ENCODE measurements at places on chromosomes 12 and 14.
A peak's percentile ranks its signal among the peaks of the same experiment; 100 is the strongest.

- no peak for DNase-seq
These were observed 336.3 kb downstream of the BMP4 start for GRCh38 chr14:53620317-53620716.

DNA sequence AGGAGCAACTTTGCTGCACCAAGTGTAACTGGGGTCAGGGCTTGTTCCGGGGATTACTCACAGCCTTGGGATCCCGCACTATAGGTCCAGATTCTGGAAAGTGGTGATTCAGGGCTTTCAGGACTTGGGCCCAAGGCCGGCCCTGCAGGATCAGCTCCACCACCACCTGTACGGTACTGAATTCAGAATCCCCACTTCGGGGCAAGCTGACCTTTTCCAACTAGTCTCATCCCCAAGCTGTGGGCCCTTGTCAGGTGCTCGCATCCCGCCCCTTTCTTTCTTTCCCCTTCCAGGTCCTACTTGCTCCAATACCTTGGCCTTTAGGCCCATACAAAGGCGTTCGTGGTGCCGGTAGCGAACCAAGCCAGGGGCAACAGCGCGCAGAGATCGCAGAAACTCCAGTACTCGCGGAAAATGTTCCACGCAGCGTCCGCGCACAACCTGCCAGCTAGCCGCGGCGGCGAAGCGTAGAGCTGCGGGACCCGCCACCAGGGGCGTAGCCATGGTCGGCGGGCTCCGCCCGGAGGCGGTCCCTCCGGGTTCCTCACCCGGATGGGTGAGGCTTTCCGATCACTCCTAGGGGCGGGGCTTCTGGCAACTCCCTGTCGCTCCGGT is 487 bp downstream of the TINF2 start:
- DNase-seq, result peak; percentile 96

- no peak for DNase-seq
These were observed 42.3 kb downstream of the CPM start for GRCh38 chr12:68890701-68891113.

- DNase-seq, result no peak
These were observed 75.0 kb upstream of the CCDC60 start for GRCh38 chr12:119259484-119259883.

DNA sequence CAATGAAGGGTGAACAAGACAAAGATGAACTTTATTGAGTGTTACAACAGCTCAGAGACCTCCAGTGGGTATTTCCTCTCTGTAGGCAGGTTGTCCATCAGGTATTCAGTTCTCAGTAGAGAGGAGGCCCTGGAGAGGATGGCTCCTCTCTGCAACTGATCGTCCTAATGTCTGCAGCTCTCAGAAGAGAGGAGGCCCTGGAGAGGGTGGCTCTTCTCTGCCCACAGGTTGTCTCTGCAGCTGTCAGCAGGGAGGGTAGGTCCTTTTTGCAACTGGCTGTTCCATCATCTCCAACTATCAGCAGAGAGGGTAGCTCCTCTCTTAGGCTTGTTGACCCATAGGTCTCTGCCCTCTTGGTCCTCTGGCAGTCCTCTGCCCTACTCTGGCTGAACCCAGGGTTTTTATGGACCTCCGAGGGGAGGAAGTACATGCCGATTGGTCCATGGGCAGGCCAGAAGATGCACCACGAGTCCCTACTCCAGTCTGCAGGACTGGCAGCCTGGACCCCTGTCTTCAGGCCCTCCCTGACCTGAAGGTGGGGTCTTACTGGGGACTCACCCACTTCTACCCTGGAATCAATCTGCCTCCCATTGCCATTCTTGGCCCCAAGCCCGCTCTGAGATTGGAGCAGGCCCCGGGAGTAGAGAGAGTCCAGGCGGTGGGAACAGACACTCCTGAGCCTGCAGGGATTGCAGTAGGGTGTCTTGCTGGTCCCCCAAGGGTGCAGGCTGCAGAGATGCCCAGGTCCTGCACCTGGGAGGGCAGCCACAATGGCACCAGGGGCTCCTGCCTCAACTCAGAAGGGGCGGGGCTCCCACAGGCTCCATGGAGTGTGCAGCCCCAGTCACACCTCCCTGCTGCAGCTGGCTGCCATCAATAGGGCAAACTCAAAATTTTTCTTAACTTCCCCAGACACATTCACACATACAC is 2.3 kb downstream of the TMEM116 start:
- DNase-seq, result no peak

DNA sequence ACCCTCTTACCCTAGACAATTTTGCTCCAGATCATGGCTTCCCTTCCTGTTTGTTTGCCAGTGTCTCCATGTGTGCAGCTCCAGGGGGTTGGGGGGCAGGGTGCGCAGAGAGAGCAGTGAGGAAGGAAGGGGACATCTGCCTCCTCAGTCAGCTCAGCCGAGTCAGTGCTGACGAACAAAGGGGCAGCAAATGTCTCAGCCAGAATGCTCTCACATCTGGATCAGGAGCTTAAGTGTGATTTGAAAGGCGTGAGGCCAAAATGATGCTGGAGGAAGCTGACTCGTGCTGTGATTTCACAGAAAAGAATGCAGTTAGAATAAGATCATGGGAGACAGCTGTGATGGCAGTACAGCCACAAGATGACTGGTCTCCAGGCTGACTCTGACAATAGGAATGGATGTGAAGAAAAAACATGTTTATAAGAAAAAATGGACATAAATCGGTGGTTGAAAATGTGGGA is 27.1 kb upstream of the CDK17 start:
- DNase-seq, result no peak

- DNase-seq, result no peak
These were observed 308.1 kb downstream of the RPAP3 start for GRCh38 chr12:47397664-47398281.

GRCh38 chr14:98244162-98244948 is 1027.6 kb downstream of the BCL11B start:
- no peak for DNase-seq

DNA sequence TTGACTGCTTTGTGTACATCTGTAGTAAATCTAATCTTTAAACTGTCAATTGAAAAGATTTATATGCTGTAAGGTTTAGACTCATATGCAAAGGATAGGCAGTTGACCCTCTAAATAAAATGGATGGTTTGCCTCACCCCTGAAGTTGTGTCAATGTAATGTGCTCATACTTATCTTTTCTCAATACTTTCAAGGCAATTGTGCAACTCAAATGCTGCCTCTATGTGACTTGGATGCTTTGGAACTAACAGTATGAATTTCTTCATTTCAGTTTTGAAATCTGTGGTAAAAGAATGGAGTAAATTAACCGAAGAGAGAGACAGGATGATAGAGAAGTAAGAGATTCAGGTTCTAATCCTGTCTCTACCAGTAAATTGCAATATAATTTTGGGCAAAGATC is 9.7 kb downstream of the PDE6H start:
- DNase-seq, result no peak

- DNase-seq, result no peak
These were observed 238.3 kb downstream of the SLC41A2 start for GRCh38 chr12:104719700-104720338.

DNA sequence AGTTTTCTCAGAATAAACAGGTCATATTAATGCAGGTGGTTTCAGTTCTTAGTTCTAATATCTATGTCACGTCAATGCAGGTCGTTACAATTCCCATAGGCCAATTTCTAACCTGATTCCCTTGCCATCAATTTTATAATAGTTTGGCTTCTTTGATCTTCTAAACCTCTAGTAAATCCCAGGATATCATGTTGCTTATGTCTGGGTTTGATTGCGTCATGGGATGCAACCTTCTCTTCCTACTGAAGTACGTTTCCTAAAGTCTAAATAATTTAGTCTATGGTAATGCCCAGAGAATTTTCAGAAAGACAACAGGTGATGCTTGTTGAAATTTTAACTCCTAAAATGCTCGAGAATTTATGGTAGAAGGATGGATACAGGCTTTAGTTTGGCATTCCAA is 19.2 kb downstream of the TAS2R7 start:
- DNase-seq, result no peak

DNA sequence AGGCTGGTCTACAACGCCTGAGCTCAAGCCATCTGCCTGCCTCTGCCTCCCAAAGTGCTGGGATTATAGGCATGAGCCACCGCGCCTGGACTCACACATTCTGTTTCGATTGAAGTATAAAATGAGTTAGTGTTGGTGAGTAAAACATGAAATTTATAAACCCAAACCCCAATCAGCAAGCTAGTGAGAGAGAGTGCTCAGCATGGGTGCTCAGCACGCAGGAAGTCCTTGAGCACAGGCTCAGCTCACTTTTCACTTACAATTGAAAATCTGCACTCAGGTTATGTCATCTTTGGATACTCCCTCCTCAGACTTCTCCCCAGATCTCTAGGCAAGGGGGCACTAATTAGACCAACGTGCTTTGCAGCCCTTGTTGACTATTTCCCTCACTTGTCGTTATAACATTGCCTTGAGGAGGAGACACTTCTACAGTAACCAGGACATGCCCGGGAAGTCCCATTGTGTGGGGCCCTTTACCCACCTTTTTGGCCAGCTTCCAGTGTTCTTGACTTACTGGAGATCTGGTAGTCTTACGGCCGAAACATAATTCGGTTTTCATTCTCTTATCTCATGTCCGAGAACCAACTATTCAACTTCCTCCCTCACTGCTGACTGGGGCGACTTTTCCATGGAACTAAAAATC is 68.5 kb upstream of the AMN1 start:
- no peak for DNase-seq

- no peak for DNase-seq
These were observed 38.3 kb downstream of the SRGAP1 start for GRCh38 chr12:63882844-63883243.

DNA sequence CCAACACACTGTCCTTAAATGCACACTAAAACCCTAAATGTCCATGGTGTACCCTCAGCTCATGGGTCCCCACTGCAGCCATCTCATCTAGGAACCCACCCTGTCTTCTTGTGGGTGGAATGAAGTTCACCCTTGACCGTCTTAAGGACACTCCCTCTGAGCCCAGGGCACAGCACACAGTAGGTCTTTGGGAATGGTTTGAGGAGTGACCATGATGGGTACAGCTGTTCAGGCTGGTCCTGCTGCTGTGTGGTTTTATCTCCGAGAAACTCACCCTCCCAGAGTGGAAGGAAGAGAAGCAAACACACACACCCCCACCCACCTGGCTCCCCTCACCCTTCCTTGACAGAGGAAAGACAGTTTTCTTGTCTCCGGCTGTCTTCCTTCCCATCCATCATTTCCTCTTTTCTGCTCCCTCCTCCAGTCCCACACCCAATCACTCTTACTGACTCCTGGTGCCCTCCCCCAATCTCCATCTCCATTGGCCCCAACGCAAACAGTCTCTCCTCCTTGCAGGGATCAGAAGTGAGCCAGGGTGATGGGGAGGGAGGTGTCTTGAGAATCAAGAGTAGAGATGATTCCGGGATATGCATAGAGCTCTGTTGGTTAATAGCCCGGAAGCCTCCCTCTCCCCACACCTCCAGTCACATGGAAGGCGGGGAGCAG is 105.9 kb upstream of the LHX5 start:
- no peak for DNase-seq

- no peak for DNase-seq
These were observed 30.3 kb downstream of the ANO6 start for GRCh38 chr12:45246236-45246635.

- no peak for DNase-seq
These were observed 252.8 kb downstream of the TMEM117 start for GRCh38 chr12:44088647-44089046.

DNA sequence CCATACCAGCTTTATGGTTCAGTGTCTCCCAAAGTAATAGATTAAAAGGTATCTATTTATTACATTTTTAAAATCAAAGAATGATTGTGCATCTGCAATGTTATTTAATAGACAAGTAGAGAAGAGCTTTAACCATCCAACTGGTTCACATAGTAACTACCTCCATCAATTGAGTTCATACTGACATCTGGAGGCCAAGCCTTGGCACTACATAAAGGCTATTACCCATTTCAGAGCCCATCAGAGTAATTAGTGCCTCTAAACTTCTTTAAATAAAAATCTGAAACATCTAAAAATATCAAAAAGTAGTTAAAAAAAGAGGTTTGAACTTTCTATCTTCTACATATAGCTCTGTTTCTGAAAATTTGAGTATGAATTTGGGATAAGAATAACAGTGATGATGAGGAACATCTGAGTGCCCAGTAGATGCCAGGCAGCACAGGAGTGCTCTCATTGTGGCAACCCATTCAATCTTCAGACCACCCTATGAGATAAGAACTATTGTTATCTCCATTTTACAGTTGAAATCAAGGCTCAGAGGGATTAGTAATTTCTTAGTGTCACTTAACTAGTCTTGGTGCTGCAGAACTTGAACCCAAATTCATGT is 132.9 kb upstream of the DAAM1 start:
- DNase-seq, result no peak

DNA sequence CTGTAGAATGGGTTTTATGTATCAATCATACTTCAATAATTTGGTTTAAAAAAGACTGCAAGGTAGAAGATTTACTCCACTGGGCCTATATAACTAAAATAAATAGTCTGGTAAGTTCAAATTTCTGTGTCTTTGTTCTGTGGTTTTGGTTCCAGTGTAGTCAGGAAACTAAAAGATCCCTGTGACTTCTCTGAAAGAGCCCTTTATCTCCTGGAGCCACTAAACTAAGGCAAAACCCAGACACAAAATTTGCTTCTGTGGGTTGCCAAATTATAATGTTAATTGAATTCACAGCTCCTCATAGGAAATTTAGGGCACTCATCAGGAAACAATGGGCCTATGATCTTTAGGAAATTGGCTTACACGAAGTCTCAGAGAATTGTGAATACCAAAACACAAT is 1038.4 kb downstream of the GALC start:
- DNase-seq, result no peak

- no peak for DNase-seq
These were observed 287.1 kb upstream of the G2E3 start for GRCh38 chr14:30271811-30272323.

GRCh38 chr12:4143896-4144295 is 129.7 kb upstream of the CCND2 start:
- no peak for DNase-seq

DNA sequence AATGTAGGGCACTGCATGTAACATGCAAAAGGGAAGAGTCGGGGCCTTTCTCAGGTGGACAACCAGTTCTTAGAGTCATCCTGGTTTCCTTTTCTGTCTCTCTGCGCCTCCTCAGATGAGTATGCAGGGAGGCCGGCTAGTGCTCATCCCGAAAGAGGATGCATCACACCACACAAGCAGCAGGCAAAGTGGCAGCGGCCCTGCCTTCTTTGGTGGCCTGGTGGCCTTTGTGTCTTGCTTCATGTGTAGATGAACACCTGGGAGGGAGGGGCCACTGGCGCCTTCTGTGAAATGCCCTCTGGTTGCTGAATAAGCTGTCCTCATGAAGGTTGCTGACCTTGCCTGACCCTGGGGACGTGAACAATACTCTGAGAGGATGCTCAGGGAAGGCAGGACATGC is 18.0 kb downstream of the SLC24A4 start:
- DNase-seq, result peak; percentile 36

GRCh38 chr12:27790179-27790578 is 10.1 kb upstream of the MANSC4 start:
- no peak for DNase-seq

DNA sequence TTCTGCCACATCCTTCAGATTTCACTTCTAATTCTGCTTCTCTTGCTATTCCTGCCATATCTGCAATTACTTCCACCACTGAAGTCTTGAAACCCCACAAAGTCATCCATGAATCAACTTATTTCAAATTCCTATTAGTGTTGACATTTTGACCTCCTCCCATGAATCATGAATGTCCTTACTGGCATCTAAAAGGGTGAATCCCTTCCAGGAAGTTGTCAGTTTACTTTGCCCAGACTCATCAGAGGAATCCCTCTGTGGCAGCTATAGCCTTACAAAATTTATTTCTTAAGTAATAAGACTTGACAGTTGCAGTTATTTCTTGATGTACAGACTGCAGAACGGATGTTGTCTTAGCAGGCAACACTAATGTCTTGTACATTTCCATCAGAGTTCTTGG is 162.9 kb downstream of the PCNX1 start:
- DNase-seq, result no peak

Measured in activated T-cell treated with anti-CD3 and anti-CD28 coated beads, Interleukin-2, amount 50 U/mL, for 24 hours (primary cell).